ENCODE measurements at places on chromosomes 7 and 10.

GRCh38 chr7:78450706-78451105, 652.1 kb downstream of the PHTF2 start:
- no peak for DNase-seq

DNA sequence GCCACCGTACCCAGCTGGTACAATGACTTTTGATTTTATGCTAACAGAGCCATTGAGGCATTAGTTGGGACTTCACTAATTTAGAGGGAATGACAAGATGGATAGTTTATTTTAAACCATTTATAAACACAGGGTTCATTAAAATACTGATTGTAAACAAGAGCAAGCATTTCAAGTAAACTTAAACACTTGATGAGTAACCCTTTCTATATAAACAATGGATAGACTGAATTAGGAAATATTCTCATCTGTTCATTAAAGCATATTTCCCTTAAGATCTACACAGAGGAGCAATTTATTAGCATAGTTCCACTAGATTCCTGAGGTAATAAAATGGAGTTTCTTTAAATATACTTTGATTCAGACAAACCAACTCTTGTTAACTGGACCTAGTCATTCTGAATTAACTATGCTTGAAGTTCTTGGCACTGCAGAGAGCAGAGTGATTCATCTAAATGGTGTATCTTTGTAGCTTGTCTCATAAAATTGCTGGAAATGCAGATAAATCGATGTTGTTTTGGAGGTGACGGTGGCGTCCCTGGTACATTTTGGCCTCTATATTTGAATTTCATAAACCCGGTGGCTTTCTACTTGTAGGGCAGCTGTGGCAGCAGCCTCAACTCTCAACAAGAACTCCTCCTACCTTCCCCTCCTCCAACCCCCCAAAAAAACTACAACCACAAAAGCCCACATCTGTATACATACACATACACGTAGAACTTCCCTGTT, 15.4 kb upstream of the VDAC2 start:
- DNase-seq, result no peak

DNA sequence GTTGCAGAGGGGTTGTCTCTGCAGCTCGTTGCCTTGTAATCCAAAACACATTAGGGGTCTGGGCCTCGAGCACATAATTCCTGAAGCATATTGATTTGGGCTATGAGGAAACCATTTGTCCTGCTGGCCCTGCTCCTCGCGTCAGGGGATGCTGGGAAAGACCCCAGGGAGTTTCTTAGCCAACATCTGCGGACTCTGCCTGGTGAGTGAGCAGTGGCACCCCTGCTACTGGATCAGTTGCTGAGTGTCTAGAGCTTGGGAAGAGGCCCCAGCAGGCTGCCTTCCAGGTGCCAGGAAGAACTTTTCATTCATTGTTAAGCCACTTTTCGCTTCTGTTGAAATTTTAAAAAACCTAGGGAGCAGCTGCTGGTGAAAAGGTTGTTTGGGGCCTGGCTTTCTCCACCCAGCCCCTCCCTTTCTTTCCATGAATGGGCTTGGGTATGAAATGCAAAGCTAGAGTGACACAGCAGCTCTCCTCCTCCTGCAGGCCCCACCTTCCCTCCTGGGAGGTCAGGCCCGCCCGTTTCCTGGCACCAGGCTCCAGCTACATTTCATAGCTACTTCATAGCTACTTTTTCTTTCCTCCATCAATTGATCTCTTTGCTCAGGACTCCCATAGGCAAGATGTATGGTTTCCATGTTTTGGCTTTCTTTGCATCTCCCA, 26.8 kb downstream of the TACR2 start:
- no peak for DNase-seq

DNA sequence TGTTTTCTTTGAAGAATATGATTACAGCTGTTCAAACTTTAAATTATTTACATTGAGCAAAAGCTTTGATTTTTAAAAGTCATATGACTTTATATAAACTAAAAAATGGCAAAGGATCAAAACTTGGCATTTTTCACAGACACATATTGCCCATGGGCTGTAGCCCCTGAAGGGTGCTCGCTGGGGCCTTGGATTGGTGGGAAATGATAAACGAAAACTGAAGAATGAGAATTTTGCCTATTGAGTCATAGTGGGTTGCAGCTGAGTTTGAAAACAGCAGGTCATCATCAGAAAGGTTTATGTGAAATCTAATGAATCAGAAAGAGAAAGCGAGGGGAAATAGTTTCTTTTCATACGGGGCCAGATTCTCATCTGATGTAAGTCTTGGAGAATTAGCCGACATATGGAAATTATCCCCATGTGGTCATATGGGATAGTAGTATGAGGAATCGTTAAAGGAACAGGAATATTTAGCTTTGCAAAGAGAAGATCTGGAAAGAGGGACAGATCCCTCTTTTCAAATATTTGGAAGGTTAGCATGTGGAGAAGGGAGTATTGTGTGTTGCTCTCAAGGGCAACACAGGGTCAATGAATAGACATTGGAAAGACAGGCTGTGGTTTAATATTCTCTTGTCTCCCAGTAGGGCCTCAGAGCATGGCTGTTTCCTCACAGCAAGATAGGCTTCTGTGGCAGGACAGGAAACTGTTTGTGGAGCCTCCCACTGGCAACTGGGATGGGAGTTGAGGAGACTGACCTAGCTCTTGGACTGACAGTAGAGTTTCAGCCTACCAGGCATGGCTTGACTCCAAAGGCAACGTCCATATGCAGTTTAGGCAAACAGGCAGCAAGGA, 119.0 kb downstream of the FZD1 start:
- no peak for DNase-seq

DNA sequence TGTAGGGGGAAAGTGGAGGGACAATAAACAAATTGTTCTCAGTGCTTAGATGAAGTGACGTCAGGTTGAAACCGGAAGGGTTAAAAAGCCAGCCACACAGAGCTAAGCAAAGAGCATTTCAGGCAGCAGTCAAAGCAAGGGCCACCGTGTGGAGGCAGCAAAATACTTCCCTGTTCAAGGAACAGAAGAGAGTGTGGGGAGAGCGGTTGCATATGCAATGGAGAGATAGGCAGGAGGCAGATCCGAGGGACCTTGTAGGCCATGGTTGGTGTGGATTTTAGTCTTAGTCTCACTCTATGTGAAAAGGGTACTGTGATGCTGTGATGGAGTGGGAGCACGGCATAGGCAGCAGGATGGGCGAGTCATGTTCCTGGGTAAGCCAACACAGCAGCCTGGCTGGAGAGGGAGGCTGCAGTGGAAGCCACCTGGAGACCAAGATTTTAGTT, 3.8 kb upstream of the STN1 start:
- DNase-seq, result peak; percentile 48

DNA sequence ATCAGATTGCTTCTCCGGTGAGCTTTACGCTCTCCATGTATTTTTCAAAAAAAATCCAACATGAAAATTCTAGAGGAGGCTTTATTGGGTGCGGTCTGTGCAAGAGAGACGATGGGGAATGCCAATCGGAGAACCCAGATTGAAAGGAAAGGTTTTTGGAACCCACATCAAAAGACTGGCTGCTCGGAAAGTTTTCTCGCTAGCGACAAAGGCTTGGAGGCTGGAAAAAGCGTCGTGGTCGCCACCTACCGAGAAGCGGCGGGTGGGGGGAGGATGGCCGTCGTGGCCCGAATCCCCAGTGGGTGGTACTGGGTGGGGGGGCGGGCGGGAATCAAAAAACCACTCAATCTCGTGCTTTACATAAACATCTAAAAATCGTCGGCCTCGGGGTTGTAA, 1.1 kb upstream of the GTF2I start:
- DNase-seq, result peak; percentile 72

- DNase-seq, result no peak
Observed at GRCh38 chr10:29630205-29631048, 4.3 kb downstream of the SVIL start.
